Esophagus muscularis mucosa (tissue), 4 donors: ENCODE measurements at places on chromosomes 6 and 20. TPM values are rescaled to one million over a fixed set of nuclear protein-coding genes. Genes with fewer than 3 reads are reported as not detected.

The C6orf132 gene
- total RNA-seq: 1.6 TPM

The BNIP5 gene
- total RNA-seq: not detected

The RIPOR2 gene
- total RNA-seq: 14.4 TPM

The HSPA1L gene
- 3.7 TPM for total RNA-seq

The TAAR8 gene
- total RNA-seq: not detected

DNA sequence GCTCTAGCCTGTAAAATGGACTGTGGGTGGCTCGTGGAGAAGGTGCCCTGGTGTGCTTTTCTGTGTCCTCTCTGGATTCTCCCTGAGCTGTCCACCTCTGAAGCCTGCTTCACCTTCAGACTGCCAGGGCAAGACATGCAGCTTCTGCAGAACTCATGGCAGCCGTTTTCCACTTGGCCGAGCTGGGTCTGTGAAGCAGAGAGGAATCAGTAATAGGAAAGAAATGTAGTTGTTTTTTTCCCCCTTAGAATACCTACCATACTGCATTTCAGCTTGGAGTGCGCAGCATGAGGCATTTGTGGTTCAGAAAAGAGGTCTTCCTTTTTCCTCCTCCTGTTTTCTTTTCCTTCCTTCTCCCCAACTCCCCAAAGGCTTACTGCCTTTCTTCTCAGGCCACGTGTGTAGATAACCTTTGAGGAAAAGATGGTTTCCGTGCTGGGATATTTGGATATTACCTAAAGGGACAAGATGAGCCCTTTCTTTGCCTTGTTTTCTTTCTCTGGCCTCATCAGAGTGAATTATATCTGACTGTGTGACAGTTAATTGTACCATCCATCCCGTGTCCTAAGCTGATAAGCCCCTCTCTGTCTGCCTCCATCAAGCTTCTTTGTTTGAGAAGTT is 39.4 kb downstream of the RREB1 start:
- DNase-seq: no peak

- no peak for DNase-seq
Observed at GRCh38 chr20:58791286-58791685, 59.4 kb downstream of the GNAS-AS1 start.

DNA sequence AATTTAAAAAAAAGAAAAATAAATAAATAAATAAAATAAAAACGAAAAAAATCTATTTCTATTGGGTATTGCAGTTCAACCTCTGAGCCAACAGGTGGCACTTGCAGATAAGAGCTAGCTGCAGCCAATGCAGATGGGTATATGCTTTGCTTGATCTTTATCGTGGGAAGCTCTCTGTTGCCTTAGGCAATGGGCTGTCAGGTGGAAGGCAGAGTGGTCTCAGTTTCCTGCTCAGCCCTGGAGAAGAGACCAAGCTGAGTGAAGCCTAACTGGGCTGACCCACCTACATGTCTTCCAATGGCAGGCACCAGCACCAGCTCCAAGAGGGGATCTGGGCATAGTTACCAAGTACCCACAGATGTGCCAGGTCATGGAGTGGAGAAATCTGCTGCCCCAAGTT is 95.0 kb downstream of the AK9 start:
- no peak for DNase-seq

DNA sequence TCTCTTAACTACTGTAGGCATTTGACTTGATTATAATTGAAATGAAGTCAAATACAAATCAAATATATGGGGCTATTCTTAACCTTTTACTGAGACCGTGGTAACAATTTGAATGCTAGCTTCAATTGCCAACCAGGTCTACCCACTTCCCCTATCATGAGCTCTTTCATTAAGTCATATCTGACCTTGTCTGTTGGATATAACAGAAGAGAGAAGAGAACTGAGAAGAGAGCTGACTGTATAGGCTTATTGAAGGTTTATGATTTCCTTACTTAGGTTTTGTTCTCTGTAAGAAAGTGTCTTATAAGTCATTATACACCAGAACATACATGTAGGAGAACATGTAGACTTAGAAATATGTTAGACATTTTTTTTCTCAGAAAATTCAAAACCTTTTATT is 549.4 kb downstream of the COL12A1 start:
- no peak for DNase-seq

DNA sequence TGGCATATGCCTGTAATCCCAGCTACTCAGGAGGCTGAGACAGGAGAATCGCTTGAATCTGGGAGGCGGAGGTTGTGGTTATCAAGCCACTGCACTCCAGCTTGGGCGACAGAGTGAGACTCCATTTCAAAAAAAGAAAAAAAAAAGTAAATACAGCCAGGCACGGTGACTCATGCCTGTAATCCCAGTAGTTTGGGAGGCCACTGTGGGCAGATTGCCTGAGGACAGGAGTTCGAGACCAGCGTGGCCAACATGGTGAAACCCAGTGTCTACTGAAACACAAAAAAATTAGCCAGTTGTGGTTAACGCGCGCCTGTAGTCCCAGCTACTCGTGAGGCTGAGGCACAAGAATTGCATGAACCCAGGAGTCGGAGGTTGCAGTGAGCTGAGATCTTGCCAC is 1.5 kb upstream of the NINL start:
- no peak for DNase-seq

DNA sequence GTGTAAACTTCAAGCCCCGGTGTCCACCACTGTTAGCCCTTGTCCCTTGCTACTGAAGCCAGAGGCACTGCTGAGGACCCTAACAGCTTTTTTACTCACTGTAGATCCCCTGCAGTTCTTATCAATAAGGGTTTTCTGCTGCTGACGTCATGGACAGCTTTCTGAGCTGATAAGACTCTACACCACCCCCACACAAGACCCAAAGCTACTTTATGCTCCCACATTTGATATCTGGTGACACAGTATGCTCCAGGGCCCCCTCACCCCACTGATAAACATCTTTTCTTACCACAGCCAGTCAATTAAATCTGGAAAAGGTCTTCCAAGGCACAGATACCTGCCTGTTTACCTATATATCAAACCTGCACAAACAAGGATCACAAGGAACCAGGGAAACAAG is 65.3 kb downstream of the NUS1 start:
- DNase-seq: no peak

GRCh38 chr6:79115553-79116182 is 37.6 kb upstream of the PHIP start:
- DNase-seq: no peak

- DNase-seq: no peak
Observed at GRCh38 chr6:126293891-126294524, 45.9 kb upstream of the CENPW start.

GRCh38 chr20:5222919-5223634 is 93.7 kb downstream of the PROKR2 start:
- no peak for DNase-seq

GRCh38 chr6:39934131-39934757 is at the start of gene MOCS1:
TSS of gene MOCS1 (minus strand) at chr6:39934462. CDS start at chr6:39934417, 45 bp downstream.
- peak; percentile 94 for DNase-seq

DNA sequence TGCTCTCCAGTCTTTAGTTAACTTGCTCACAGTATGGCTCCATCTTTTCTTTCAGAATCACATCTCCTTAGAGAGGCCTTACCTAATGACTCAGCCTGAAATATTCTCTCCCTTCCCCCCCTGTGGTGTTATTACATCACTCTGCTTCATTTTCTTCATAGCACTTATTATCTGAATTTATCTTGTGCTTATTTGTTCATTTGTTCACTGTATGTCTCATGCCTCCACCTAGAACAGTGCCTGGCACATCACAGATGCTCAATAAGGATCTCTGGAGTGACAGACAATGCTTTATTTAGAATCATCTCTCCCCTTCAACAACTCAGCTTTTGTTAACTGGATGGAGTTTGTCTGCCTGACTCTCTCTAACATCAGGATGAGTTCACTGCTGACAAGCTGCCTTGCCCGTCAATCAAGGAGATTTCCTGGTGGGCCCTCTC is 96.6 kb upstream of the MAN1A1 start:
- DNase-seq: no peak
